CD4-positive, alpha-beta T cell (primary cell): ENCODE measurements at places on chromosomes 13 and 19.

DNA sequence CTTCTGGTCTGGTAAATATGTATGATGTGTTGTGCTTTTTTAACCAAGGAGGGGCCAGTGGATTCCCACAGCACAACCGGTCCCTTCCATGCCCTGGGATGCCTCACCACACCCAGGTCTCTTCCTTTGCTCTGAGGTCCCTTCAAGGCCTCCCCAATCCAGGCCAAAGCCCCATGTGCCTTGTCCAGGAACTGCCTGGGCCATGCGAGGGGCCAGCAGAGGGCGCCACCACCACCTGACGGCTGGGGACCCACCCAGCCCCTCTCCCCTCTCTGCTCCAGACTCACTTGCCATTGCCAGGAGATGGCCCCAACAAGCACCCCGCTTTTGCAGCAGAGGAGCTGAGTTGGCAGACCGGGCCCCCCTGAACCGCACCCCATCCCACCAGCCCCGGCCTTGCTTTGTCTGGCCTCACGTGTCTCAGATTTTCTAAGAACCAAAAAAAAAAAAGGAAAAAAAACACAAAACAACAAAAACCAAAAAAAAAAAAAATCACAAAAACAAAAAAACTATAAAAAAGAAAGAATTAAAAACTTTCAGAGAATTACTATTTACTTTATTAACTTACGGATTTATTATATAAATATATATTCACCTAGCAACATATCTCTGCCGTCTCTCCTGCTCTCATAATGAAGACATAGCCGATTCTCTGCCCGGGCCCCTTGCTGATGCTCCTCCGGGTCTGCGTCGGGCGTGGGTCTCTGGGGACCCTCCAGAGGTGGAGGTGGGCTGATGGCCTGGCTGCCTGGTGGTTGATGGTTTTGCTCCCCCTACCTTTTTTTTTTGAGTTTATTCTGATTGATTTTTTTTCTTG is 14.4 kb downstream of the CAPN12 start:
- peak; percentile 85 for DNase-seq

DNA sequence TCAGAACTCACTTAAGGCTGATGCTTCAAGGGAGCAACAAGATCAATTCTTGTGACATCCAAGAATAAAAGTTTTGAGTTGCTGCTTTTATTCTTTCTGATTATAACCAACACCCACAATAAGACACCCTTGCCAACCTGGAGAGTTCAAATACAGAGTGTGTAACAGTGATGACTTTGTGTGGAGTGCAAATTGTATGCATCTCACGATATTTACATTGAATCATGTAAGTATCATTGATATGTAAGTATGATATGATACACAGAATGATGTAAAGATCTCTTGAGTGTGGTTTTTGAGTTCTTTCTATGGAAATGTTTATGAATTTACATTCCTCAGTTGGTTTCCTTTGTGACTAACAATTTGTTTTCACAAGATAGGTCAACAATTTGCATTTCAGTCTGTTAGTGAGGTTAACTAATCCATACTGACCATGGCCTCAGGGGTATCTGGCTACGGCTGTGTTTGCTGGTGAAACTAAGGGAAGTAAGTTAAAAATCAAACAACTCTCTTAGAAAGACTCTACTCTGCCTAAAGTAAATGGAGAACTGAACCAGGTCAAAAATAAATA is 12.4 kb downstream of the LHFPL6 start:
- DNase-seq: no peak

- DNase-seq: no peak
These were observed 9.3 kb downstream of the ZNF526 start for GRCh38 chr19:42229301-42229854.

DNA sequence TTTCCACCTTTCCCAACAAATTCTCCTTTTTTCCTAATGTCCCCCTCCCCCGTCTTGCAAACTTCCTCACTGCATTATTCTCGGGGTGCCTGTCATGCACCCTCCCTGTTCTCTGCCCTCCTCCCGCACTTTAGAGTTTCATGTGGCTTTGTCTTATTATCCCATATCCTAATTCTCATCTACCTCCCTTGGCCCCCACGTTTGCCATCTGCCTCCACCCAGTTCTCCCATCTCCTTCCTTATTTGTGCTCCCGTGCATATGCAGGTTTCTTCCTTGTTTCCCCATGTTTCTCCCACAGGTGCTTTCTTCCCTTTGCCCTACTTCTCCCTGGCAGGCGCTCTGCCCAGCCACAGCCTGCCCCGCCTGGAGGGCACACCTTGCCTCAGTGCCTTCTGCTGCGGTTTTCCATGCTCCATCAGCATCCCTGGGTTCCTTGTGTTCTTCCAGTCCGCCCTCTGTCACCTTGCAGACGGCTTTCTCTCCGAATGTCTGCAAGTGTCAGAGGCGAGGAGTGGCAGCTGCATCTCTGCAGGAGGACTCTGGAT is 1.5 kb downstream of the SPATA13 start:
- no peak for DNase-seq

GRCh38 chr13:43804461-43805070 is 17.8 kb upstream of the ENOX1 start:
- DNase-seq: peak; percentile 56

GRCh38 chr13:113105921-113106452 is 396 bp downstream of the F7 start:
- DNase-seq: no peak

GRCh38 chr13:95552539-95553441 is at the start of gene CLDN10:
CLDN10 (plus strand) TSS chr13:95552720; CDS start chr13:95552754, 34 bp downstream.
- DNase-seq: peak; percentile 5

DNA sequence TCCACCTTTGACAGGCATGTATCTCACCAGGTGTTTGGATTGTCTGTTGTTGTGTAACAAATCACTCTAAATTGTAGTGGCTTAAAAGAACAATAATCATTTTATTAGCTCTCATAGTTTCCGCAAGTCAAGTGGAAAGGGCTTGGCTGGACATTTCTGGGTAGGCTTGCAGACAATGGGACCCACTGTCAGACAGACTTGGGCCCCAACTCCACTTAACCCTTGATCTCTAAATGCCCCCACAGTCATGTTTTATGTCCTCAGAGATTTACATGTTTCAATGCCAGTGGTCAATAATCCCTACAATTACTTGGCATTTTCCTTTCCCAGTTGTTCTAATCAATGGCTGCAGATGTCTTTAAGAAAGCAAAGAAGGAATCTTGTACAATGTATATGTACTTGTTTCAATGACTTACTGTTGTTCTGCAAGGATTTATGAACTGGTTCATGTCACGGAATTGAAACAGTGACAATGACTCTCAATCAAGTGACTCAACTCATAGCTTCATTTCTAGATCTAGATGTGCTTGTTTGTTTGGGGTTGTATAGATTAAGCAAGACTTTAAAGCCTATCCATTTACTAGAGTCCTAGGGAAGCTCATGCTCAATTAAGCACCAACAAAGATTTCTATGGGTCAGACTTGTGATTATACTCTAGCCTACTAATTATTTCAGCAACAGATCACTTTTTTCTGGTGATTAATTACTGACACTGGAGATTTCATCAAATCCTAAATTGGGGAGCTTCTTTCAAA is 510.1 kb upstream of the NBEA start:
- no peak for DNase-seq

DNA sequence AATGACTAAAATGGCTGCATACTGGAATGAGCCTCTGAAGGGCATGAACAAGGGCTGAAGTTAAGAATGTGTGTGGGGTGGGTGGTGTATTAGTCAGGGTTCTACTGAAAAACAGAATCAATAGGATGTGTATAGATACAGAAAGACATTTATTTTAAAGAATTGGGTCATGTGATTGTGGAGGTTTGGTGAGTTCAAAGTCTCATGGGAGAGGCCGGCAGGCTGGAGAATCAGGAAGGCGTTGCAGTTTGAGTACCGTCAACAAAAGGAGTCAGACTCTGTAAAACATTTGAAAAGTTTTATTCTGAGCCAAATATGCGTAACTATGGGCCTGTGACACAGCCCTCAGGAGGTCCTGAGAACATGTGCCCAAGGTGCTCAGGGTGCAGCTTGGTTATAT is 24.5 kb upstream of the CYSLTR2 start:
- DNase-seq: no peak

GRCh38 chr19:1074544-1075283 is 7.7 kb downstream of the ARHGAP45 start:
- peak; percentile 97 for DNase-seq

DNA sequence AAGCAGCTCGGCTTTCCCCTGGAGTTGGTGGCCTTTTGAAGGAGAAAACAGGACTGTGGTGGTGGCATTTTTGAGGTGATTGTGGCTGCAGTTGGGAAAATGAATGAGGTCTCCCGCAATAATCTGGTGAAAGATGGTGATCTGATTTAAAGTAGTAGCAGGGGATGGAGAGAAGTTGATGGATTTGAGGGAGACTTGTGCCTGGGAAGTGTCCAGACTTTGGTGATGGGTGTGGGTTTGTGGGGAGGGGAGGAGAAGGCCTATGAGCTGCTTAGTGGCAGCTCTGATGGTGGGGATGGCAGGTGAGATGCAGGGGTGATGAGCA is 4.0 kb upstream of the EPN1 start:
- DNase-seq: no peak

DNA sequence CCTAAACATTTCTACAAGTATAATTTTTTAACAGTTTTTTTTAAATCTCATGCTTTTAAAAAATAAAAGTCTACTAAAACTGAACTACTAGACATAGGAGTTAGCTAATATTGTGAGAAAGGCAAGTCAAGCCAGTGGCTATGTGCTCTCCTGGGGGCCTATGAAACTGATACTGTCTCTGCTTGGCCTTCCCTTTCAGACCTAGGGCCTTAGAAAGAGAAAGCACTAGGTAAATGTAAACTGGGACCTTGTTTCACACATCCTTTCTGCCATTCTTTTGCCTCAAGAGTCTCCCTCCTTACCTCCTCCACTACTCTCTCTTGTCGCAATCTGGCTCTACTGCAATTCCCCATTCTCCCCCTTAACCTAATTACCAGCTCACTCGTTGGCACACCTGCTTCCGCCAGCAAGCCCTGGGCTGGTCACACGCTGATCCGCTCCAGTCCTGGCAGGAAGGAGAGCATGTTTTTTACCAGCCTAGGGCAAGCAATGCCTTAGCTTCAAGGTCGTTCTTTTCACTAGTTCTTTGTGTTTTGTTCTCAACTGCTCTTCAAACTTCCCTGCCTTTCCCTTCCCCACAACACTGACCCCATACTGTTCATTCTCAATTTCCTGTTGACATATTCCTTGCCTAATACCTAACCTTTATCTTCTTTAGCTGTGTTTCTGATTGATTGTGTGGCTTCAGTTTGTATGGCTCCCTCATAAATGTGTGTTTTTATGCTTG is 23.1 kb downstream of the TBC1D4 start:
- no peak for DNase-seq

DNA sequence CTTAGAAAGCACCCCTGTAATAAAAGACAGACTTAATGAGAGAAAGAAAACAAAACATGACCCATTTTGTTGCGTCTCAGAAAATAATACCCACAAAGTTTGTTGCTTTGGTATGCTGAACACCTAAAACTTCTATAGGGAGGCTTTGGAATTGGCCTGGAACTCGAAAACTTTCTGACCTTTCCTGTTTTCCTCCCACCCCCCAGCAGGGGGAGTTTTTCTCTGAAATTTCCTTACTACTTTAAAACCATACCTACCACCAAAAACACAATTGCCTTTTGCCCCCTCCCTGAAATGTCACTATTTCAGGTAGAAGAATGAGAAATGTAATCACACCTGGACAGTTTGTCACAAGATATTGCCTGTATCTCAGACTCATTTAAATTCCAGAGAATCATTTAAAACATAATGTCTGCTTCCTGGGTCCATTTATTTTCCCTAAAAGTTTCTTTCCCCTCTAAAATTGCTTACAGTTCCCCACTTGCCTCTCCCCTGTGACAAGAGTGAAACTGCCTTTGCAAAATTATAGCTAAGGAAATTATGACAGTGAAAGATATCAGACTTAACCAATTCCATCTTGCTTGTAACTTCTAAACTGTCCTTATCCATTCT is 2700.2 kb downstream of the PCDH9 start:
- no peak for DNase-seq

GRCh38 chr19:46487802-46488445 is 7.7 kb downstream of the PNMA8B start:
- peak; percentile 72 for DNase-seq

DNA sequence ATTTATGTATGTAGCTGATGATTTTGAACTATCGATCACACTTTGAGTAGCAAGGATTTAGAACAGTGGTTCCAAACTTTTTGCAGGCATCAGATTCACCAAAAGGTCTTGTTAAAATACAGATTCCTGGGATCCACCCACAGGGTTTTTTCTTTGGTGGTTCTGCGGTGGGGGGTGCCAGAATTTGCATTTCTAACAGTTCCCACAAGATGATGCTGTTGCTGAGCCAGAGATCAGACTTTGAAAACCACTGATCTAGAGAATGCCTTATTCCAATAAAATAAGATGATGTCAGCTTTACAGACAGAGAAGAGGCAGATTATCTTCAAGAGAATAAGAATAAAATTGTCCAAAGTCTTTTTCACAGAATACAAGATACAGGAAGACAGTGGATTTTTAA is 80.9 kb upstream of the SHISA2 start:
- DNase-seq: no peak

GRCh38 chr13:81048026-81048461 is 707.1 kb upstream of the SPRY2 start:
- no peak for DNase-seq

DNA sequence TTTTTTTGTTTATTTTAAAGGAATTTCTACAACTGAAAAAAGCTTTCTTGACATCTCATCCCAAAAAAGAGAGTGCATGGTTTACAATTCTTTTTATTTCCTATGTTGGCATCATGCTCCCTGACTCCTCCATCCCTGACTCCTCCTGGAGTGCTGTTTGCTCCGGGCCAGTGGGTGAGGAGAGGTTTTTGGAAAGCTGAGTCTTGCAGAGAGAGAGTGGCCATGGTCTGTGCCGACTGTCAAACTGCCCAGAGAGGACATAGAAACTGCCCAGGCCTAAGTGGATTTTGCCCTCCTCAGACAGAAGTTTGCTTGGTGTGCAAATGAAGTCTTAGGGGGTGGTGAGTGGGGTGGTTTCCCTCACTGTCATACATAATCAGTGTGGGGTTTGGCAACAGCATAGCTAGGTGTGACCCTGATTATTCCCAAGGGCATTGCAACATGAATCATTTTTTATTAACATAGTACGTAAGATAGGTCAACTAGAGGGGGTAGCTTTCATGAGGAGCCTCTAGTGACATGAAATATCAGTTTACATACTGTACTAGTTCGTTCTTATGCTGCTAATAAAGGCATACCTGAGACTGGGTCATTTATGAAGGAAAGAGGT is 179.8 kb upstream of the UBL3 start:
- no peak for DNase-seq

DNA sequence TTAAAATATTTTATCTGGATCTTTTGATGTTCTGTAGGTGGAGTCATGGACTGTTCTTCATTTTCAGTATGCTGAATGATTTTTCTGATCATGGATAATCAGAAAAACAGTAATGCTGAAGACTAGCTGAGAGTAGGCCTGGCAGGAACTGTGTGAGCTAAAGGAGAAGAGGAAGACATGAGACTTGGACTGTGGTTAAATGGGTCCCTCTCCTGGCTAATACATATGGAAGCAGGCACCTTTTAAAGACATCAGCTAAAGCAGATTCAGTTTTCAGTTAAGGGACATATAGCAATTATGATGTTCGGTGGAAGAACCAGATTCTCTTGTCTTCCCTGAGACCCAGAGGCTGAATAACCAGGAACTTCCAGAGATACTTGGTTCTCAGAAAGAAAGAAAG is 169.4 kb downstream of the OLFM4 start:
- no peak for DNase-seq

GRCh38 chr13:110942248-110942981 is 27.5 kb upstream of the ANKRD10 start:
- no peak for DNase-seq

- DNase-seq: no peak
These were observed 111.8 kb downstream of the SOX1 start for GRCh38 chr13:112178769-112179168.

GRCh38 chr19:31515931-31516330 is 166.7 kb upstream of the TSHZ3 start:
- DNase-seq: no peak
